ACHN (cell line): ENCODE measurements at places on chromosomes 5 and 9.

- DNase-seq = no peak
Observed at GRCh38 chr9:120383999-120384924, 195.7 kb downstream of the CDK5RAP2 start.

GRCh38 chr5:115432691-115433090, 111.9 kb downstream of the FEM1C start:
- no peak for DNase-seq

- no peak for DNase-seq
Observed at GRCh38 chr5:150056075-150056443, 30.3 kb downstream of the CSF1R start.

GRCh38 chr5:171762021-171762608, 23.5 kb upstream of the SMIM23 start:
- no peak for DNase-seq

- no peak for DNase-seq
Observed at GRCh38 chr9:111613436-111614040, 14.1 kb upstream of the PTGR1 start.

DNA sequence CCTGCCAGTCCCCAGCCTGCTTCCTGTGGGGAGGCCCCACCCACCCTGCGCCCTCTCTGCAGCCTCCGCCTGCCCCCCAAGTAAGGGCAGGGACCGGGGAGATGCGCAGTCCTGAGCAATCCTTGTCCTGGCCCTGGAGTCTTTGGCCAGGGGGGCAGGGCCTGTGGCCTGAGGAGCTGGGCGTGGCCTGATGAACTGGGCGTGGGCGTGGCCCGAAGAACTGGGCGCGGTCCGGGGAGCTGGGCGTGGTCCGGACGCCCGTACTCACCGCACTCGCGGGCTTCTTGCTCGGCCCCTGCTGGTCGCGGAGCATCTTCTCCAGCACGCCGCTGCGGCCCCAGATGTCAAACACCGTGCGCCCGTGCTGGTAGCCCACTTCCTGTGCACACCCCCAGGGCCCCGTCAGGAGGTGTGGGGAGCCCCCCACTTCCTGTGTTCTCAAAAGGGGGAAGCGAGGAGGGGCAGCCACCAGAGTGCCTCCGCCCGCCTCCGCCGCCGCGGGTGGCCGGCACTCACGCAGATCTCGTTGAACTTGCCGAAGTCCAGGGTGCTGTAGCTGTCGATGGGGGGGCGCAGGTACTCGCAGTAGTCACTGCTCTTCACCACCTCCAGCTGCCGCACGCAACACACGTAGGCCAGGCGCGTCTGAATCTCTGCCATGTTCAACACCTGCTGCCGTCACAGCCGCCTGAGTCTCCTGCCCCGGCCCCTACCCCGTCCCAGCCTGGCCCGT, 2.7 kb upstream of the NSMF start:
- no peak for DNase-seq

- DNase-seq = no peak
Observed at GRCh38 chr9:33437205-33437604, 10.2 kb downstream of the AQP3 start.

- no peak for DNase-seq
Observed at GRCh38 chr5:106121972-106122605, 1548.6 kb downstream of the EFNA5 start.

- DNase-seq = no peak
Observed at GRCh38 chr5:52840277-52841050, 52.7 kb downstream of the ITGA1 start.

- no peak for DNase-seq
Observed at GRCh38 chr5:170238456-170239196, 5.8 kb downstream of the C5orf58 start.

DNA sequence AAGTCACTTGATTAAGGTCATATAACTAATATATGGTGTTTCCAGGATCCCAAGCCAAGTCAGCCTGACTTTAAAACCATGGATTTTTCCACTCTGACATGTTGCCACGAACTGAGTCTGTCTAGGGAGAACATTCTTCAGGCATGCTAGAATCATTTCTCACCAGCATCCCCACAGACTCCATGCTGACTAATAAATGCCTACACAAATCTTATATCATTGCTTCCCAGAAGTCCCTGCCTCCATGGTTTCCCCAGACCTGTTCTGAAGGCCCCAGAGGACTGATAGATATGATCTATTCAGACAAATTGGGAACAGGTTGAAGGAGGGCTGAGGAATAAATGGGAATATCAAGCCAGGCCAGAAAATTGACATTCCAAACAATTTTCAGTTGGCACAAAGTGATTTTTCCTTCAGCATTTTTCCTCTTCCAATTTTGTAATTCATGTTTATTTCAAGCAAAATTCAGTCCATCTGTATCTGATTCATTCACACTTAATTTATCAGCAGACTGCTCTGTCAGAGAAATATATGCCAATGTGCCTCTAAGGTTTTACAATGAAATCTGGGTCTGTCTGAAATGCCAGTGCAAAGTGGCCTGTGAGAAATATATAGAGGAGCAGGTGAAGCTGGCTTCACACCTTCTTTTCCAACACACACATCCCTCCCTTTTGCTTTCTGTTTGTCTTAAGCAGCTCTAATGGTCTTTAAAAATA, 413.6 kb upstream of the TNC start:
- DNase-seq = no peak

GRCh38 chr5:107671742-107672210, 1.0 kb upstream of the EFNA5 start:
- DNase-seq = peak; percentile 78

- no peak for DNase-seq
Observed at GRCh38 chr9:35306283-35306682, 144.5 kb downstream of the UNC13B start.

DNA sequence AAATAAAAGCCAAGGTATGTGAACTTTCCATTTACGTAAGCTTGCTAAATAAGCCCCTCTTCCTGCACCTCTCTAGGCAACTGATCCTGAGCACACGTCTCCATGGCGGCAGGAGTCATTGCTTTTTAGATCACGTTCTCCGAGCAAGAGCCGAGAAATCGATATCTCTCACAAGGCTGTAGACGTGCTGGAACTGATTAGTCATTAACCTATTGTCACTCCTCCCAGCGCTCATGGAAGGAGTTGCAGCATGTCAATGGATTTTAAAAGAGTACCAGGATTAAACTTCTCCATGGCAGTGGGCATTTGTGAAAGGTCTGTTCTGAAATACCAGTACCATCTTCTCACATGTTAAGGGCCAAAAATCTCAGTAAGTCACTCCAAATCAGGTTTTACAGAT, 4.7 kb upstream of the ADCY2 start:
- no peak for DNase-seq

GRCh38 chr9:121698627-121699570, 47.5 kb downstream of the DAB2IP start:
- DNase-seq = peak; percentile 33

DNA sequence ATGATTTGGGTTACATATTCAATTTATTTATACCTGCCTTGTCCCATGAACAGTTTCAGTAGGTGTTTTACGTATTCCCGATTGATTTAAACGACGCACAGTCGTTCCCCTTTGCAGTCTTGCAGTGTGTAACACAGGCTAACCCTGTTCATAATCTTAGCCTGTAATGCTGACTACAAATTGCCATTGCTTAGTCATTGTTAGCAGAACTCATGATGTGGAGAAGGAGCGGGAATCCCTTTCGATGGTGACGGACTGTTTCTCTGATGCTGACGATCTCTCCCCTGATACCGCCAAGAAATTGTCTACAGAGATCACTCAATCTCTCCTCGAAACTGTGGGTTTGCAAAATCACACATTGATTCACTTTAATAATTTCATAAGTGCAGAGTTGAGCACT, 93.2 kb downstream of the MRPL36 start:
- DNase-seq = no peak

DNA sequence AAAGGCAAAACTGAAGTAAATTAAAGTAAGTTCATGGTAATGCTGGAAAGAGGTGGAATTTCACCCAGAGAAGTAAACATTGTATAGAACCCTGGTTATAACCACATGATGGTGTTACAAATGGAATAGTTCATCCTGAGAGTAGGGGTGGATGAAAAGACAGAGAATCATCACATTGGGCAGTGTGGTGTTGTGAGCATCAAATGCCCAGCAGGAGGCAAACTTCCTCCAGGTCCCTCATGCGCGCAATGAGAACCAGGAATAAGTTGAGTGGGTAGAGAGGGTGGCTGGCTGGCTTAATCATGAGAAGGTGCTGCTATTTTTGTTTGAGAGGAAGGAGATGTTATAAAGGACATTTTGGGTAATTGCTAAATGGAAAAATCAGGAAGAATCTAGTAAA, 163.3 kb upstream of the HMHB1 start:
- peak; percentile 14 for DNase-seq

- peak; percentile 79 for DNase-seq
Observed at GRCh38 chr9:127937388-127938297, at the start of gene DPM2. TSS of gene DPM2 (minus strand) at chr9:127937854. CDS start at chr9:127937820, 34 bp downstream.

- DNase-seq = no peak
Observed at GRCh38 chr9:6113312-6113711, 97.9 kb upstream of the RANBP6 start.

- no peak for DNase-seq
Observed at GRCh38 chr9:100938507-100938906, 90.0 kb upstream of the PLPPR1 start.

DNA sequence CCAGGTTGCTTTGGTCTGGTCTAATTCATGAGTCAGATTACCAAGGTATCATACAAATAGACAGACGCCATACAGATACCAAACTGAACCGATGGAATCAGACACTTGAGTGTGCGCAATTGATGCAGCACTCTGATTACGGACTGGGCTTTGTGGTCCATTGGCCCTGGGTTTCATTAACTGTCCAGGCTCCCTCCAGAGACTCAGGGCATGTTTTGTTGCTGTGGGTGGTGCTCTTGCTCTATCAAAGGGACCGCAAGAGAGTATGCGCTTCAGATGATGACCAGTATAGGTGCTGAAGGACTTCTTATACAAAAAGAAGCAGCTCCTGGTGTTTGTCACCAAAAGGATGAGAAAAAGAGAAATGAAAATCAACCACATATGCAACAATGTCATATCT, 36.9 kb upstream of the ANKRD55 start:
- DNase-seq = peak; percentile 37

DNA sequence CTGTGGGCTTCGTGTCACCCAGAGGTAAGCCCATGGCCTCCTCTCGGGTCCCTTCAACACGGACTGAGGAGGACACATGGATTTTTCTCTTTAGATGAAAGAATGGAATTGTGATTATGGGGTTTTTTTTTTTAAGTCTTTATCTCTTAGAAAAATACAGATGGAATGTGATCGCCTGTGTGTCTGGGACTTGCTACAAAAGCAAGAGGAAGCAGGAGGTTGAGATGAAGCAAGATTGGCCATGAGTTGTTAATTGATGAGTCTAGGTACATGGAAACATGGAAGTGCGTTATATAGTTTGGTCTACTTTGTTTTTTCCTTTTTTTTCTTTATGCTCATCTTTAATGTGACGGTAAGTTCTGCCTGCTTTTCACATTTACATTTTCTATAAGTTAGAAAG, 14.6 kb downstream of the USP20 start:
- no peak for DNase-seq

DNA sequence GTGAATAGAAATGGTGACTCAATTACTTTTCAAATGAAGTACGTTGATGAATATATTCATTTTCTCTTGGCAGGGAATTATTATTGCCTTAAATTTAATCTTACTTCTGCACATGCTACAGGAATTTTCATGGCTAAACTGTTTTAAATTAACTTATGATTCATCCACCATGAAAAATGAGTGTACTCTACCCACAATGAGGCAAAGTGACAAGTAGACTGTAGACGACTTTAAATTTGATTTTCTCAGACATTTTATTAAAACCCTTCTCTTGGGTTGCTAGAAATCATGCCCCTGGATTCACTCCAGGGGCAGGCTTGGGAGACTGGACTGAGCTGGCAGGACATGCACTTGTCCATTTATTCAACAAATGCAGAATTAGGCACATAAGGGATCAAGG, 23.5 kb upstream of the ERAP2 start:
- peak; percentile 64 for DNase-seq

- DNase-seq = no peak
Observed at GRCh38 chr9:75490326-75490725, 400.1 kb upstream of the PCSK5 start.

GRCh38 chr5:163917747-163918146, 412.3 kb downstream of the MAT2B start:
- no peak for DNase-seq

DNA sequence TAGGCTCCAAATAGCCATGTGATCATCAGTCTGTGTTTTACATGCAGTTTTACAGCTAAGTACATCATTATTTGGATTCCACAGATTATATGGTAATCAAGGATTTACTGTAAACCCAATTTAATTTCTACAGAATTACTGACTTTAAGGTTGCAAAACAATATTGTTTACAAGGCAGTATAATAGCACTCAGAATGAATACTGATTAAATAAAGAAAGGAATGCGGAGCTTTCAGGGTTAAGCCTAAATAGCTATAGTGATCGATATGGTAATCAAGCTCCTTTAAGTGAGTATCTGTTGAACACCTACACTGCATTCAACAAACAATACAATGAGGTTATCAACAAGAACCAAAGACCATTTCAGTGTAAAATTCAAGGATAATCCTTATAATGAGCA, 64.3 kb downstream of the DMAC1 start:
- no peak for DNase-seq

GRCh38 chr9:25990376-25990775, 312.1 kb upstream of the TUSC1 start:
- no peak for DNase-seq

DNA sequence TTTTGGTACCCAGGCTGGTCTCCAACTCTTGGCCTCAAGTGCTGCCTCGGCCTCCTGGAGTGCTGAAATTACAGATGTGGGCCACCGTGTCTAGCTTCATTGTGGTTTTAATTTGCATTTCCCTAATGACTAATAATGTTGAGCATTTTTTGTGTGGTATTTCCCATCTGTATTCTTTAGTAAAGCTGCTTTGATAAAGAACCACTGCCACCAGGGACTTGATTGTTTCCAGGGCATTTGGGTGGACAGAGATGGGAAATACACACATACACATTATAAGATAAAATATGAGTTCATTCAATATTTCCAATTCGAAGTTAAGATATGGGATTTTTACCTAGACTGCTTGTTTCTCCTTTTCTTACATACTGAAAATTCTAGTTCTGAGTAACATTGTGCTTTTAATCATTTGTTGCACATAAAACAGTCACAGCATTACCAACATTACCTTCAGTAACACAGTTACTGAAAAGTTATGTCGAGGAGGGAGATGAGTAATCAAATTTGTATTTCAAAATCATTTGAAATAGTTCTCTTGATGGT, 28.9 kb downstream of the HABP4 start:
- DNase-seq = no peak

GRCh38 chr9:106657926-106658325, 205.0 kb upstream of the ZNF462 start:
- no peak for DNase-seq

DNA sequence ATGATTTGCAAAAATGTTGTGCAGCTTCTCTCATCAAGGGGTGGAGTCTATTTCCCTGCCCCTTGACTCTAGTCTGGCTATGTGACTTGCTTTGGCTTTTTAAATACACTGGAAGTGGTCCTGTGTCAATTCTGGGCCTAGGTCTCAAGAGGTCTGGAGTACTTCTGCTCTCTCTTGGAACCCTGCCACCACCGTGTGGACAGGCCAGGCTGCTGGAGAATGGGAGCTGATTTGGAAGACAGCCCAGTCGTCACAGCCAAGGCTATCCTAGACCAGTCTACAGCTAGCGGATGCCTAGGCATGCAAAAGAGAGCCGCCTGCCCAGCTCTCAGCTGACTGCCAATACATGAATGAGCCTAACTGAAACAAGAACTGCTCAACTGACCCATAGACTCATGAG, 56.7 kb upstream of the CLINT1 start:
- no peak for DNase-seq

- no peak for DNase-seq
Observed at GRCh38 chr5:136190904-136191303, 2.1 kb downstream of the SMIM32 start.
